ENCODE measurements at places on chromosomes 6 and 20.

- peak; percentile 67 for DNase-seq
Observed at GRCh38 chr20:18057994-18058349, 256 bp upstream of the OVOL2 start.

DNA sequence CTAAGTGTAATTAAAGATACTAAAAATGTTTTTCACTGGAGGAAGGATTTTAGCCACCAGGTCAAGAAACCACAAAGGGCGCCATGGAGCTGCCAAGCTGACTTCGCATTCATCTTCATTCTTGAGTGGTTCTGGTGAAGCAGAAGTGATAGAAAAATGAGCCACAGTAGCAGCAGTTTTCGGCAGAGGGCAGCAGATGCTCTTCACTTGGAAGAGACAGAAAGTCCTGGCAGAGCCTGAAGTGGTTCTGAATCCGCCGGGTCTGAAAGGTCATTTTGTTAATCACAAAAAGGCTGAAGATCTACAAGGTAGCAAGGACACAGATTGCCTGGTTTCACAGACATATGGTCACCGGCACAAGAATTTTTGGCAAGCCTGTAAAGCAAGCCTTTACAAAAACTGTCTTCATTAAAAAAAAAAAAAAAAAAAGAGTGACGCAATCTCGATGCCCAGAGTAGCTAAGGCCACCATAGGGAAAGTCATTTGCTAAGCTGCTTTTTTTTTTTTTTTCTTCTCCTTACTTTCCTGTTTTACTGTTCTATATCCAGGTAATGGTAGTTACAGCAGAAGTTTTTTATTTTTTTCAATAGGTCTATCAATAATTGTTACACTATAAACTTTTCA is 345.1 kb upstream of the AGPAT4 start:
- DNase-seq, result peak; percentile 76

DNA sequence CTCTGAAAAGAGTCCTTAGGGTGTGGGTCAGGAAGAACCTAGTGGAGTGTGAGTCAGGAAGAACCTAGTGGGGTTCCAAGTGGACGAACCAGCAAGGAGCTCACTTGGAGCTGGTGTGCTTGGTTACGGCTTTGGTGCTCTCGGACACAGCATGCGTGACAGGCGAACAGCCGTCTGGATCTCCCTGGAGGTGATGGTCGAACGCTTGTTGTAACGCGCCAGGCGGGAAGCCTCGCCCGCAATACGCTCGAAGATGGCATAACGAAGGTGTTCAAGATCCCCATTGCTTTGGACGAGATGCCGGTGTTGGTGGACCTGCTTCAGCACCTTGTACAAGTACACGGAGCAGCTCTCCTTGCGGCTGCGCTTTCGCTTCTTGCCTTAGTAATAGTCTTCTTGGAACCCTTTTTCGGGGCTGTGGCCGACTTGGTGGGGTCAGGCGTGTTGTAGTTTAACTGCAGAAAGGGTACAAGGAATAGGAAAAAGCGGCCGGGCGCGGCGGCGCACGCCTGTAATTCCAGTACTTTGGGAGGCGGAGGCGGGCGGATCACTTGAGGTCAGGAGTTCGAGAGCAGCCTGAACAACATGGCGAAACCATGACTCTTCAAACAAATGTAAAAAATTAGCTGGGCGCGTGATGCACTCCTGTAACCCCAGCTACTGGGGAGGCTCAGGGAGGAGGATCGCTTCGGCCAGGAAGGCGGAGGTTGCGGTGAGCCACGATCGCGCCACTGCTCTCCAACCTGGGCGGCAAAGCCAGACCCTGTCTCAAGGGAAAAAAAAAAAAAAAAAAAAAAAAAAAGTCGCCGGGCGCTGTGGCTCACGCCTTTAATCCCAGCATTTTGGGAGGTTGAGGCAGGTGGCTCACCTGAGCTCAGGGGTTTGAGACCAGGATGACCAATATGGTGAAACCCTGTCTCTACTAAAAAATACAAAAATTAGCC is 48.0 kb downstream of the OR2B2 start:
- no peak for DNase-seq

- DNase-seq, result no peak
Observed at GRCh38 chr20:47343007-47343472, 13.5 kb downstream of the ZMYND8 start.

DNA sequence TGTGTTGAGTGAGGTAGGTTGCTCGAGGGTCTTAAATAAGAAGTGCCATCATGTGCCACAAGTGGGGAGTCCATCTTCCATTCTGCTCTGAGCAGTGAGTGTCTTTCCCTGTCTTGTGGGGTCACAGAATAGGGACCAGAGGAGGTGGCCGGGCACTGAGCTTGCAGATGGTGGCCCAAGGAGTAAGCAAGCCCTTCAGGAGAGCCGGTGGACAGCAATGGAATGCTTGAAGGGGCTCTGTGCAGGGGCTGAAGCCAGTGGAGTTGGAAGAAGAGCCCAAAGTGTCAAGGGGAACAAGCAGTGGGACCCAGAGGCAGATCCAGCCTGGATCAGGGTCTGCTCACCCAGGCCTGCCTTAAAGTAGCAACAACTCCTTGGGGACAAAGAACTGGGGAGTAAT is 213.5 kb upstream of the SNX9 start:
- DNase-seq, result no peak

DNA sequence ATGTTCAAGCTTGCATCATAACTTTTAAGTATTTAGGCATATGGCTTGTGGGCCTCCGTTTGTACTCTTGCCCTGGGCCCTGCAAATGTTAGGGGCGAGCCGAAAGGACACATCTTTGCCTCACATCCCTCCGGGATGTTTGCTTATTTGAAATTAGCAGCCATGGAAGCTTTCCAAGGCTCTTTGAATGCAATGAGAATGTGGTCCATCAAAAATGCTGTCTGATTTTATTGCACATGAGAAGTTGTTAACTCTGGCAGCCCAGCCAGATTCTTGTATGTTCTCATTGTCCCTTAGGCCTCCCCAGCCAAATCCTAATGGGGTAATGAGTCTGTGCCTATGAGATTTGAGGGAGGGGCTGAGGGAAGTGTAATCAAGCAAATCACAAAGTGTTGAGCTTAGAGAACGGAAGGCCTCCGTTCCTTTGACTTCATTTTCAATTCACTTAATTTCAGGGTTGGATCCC is 261.2 kb upstream of the MARCKS start:
- DNase-seq, result no peak

Data from islet precursor cell (in vitro differentiated cells).